ENCODE measurements at places on chromosomes 2 and 18.

DNA sequence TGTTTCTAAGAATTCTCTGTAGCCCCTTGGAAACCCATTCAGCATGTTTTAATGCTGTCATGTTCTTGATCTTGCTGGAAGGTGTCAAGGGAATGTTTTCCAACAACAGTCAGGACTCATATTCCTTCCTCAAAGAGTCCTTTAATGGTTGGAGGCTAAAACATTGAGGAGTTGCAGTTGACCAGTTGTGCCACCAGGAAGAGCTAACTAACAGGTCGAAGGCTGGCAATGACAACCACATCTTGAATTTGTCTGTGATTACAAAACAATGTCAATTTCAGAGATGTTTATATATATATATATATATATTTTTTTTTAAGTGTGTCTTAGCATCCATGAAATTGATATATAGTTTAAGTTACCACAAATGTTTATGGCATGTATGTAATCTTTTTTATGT lies 151.5 kb downstream of the INO80D start:
- no peak for DNase-seq

DNA sequence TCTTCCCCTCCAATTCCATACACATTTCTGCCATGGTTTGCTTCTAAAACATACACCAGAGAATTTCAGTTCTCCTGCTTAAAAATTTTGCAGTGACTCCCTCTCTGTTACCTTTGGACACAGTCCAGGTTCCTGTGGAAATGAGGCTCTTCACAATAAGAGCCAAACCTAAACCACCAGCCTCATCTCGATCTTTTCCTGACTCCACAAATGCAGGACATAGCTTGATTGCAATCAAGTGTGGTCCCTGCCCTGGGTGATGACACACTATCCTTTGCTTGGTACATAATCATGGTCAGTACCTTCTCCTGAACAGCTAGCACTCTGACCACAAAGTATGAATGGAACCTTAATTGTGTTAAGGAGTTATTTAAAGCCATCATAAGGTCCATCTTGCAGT lies 134.9 kb upstream of the CHAC2 start:
- no peak for DNase-seq

- no peak for DNase-seq
Measured at GRCh38 chr18:36149514-36150289, 20.0 kb downstream of the ELP2 start.

DNA sequence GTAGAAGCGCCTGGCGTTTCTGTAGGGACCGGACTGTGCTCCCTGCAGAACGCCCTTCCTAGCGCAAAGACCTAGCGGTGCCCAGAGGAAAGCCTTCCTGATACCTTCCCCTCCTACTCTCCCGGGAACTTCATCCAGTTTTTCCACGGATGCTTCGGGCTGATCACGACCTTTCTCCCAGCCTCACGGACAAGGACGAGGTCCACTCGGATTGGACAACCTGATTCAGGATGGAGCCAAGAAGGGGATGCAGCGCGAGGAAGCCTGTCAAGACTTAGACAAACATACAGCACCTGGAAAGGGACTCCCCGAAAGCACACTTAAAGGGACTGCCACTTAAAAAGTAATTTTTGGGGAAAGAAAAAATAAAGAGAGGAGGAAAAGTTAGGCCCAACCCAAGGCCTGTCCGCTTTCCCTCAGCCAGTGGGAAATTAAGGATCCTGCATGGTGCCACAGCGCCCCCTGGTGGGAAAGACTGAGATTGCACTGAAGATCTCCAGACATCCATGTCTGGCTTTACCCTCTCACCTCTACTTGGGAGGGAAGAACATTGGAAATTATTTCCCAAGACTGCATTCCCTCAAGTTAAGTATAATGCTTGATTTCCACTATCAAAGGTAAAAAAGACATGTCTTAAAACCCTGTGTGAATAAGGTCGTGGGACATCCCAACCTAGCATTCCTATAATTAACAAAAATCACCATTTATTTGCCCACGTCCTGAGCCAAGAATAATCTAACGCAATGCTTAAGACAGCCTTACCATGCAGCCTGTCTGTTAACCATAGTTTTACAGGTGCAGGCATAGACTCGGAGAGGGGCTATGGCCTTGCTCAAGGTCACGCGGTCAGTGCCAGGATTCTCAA lies 13.4 kb upstream of the COPS8 start:
- peak; percentile 45 for DNase-seq

DNA sequence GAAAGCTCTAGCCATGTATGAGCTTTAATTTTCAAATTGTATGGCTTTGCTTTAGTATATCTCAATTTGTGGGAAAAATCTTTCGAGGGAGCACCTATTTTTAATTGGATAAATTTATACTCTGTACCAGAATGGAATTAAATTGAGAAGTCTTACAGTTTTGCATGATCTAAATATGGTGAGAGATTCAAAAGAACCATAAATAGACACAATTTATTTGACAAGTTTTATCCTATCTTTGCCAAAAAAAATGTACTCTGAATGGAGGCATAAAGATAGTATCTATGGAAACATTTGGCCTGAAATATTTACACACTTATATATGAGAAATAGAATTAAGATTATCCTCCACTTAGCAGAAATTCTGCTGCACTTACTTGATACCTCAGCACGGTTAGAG lies 238.4 kb downstream of the NDUFA10 start:
- DNase-seq, result no peak

DNA sequence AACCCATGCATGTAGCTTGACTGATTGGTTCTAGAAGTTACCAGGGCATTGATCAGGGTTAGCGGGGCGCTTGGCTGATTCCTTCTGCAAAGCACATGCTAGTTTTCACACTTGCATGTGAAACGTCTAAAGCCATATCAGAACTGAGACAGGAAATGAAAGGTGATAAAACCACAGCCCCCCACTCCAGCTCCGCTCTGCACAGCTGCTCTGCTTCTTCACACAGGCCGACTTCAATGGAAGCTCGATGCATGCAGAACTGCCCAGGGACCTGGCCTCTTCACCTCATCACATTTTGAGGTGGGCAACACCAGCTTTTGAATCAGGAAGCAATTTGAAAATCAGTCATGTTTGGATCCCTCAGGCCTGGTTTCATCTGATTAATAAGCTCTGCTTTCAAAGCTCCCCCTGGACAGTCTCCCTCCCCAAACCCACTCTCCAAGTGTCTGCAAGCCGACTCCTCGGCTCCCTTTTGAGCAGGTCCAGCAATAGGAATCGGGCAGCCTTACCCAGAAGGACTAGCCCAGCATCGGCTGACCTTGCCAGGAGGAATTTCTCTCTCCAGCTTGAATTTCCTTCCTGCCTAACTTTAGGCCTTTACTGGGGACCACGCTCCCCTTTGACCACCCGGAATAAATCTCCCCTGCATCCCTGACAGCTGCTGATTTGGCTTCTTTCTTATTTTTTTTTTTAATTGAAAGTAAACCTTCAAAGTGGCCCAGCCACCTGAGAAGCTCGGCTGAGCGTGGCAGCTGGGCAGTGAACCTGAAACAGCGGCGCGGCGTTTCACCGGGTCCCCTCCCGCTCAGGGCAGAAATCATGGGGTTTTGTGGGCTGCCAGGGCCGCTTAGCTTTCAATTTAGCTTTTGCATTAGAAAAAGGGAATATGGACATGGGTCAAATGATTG lies 31.7 kb downstream of the HRH4 start:
- DNase-seq, result no peak

DNA sequence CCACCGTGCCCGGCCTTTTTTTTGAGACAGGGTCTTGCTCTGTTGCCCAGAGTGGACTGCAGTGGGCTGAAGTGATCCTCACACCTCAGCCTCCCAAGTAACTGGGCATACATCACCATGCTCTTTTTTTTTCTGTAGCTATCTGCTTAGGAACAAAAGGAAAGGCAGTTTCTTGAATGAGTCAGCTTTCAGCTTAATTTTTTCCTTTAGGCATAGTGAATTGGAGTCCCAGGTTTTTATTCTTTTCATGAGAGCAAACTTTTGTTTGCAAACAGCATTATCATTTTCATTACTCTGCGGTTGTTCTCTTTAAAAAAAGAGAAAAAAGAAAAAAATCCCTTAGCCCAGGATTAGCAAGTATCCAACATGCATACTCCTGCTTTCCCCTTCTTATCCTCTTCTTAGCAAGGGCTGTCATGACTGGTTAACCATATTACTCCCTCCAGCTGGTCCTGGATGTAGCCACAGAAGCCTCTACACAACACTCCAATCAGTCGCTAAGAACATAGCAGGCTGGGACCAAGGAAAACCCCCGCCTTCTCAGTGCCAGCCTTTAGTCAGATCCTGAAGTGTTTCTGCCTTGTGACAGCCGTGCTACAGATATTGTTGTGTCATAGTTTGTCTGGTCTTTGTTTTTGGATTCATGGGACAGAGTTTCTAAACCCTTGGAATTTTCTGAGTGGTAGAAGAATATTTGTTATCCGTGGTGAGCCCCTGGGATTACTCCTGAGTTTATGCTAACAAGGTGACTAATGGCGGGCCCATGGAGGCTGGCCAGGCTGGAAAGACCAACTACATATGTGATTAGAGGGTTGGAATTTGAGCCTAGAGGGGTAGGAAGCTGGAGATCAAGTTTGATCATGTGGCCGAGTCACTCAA lies 23.3 kb upstream of the ST3GAL5 start:
- no peak for DNase-seq

- DNase-seq, result no peak
Measured at GRCh38 chr2:177474998-177475397, 82.4 kb downstream of the AGPS start.
